Activated CD4-positive, alpha-beta T cell treated with anti-CD3 and anti-CD28 coated beads, Interleukin-2, amount 50 U/mL, for 16 hours (primary cell): ENCODE measurements at places on chromosomes 5 and 9.

- DNase-seq, result peak; percentile 62
Observed at GRCh38 chr5:2038321-2039179, 155.8 kb upstream of the IRX4 start.

DNA sequence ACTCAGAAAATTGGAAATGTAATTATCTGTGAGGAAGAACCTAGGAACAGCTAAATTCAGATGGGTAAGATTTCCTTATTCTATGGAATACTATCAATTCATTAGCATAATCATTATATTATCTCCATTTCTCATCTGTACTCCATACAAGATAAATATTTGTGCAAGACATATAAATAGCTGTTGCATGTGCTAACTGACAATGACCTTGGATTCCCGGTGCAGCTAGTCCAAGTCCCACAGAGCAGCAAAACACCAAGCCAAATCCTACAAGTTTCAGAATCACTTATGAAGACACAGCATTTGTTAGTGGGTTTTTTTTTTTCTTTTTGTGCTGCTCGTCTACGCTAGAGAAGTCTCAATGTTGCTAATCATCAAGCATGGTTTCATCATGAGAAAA is 64.8 kb downstream of the NUDT12 start:
- no peak for DNase-seq

- no peak for DNase-seq
Observed at GRCh38 chr5:87229780-87230179, 37.9 kb upstream of the RASA1 start.

DNA sequence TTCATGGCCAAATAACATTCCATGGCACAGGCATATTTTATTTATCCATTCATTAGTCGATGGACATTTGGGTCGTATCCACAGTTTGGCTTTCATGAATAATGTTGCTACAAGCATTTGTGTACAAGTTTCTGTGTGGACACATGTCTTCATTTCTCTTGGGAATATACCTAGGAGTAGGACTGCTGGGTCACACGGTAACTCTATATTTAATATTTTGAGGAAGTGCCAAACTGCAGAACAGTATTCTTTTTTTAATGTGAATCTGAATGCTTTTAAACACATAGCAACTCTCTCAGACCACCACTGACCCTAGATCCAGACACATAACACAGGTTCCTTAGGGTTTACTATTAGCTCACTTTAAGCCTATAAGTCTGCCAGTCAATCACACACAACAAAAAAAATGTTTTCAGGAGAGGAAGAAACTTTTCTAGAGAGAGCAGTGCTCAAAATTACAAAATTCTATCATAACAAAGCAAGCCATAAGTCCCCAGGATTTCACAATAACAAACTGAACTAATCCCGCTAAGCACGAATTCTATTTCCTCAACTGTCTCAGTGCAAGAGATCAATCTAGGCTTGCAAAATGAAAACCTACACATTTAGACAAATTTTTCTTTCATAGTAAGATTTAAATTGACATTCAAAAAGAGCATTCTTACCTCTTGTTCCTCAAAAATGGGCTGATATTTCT is 41.8 kb upstream of the GABBR2 start:
- DNase-seq, result no peak

DNA sequence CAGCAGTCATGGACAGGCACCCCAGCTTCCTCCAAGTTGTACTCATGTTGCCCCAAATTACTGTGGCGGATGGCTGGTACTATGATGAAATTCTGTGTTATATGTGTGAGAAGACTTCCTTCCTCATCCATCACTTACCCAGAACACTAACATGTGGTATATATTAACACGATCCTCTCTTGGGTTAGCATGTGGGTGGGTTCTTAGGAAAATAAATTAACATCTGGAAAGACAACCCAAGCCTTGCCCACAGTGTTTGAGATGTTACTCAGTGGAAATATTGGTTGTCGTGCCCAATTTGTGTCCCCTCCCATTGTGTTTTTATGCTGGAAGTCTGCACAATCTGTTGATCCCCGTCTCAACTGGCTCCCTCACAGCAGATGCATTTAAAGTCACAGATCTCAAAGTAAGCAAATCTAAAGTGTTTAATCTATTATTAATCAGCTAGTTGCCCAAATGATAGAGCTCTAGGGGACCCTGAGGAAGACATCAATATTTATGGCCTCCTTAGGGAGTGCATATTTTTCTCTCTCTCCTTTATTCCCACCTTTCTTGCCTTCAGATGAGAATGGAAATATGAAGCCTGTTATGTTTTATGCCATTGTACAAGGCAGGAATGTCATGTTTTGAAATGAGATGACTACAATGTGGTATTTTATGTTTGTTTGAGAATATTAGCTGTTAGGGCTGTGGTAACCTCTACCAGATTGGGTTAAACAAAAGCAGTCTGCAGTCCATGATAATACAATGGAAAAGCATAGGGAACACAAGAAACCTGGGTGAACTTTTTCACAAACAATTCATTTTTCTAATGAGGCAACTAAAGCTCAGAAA is 93.9 kb downstream of the GRIA1 start:
- DNase-seq, result no peak

DNA sequence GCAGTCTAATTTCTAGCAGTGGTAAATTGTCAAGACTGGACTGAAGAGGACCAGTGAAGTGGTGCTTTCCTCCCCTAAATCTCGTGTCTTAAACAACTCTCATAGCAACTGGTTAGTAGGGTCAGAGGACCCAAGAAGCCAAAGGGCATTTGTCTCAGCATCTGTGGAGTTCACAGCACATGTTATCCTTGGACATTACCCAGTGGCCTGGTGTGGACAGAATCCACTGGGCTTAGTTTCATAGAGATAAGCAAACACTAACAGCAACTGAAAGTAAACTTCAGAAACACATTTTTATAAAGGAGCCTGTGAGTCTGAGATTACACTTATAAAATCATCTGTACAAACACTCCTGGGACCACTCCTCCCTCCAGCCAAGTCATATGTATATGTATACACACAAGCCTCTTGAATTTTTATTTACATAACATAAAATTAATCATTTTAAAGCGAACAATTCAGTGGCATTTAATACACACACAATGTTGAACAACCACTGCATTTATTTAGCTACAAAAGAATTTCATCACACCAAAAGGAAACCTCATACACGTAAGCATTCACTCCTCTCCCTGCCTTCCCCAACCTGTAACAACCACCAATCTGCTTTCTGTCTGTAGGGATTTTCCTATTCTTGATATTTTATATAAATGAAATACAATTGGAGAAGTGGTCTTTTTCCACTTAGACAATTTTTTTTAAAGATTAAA is 457.8 kb downstream of the RASEF start:
- no peak for DNase-seq

DNA sequence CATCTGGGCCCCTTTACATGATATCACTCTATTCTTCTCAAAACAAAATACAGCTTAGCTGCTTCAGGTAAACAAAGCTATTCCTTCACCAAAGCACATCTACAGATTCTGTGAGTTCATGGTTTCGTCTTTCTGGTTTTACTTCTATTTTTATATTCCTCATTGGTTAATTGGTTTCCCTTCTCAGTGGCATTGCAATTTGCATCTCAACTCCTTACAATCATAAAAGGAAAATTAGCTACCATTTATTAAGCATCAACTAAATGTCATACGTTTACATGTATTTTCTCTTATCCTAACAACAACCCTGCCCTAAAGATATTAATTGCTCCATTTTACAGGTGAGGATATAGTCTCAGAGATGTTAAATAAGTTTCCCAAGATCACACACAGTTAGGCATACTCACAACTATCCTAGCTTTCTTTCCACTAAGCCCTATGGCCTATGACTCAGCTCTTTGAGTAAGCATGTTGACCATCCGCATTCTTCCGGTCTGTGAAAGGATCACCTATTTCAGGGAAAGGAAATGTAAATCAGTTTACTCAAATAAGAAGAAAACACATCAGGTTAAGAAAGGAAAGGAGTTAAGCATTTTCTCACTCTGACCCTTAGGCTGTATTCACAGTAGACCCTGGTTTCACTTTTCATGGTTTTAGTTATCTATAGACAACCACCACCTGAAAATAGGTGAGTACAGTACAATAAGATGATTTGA is 146.1 kb downstream of the CAAP1 start:
- no peak for DNase-seq

DNA sequence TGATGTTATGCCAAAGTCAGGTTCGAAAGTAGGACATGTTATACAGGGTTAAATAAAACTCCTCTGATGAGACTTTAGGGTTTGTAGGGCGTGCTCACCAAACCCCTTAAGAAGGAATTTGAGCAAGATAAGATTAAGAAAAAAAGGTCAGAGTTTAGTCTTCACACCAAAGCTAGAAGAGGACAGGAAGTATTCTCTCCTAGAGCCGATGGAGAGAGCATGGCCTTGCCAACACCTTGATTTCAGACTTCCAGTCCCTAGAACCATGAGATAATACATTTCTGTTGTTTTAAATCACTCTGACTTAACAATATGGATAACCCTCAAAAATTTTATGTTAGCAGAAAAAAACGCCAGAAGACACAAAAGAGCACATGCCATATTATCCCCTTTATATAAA is 16.3 kb upstream of the PLCXD3 start:
- no peak for DNase-seq

DNA sequence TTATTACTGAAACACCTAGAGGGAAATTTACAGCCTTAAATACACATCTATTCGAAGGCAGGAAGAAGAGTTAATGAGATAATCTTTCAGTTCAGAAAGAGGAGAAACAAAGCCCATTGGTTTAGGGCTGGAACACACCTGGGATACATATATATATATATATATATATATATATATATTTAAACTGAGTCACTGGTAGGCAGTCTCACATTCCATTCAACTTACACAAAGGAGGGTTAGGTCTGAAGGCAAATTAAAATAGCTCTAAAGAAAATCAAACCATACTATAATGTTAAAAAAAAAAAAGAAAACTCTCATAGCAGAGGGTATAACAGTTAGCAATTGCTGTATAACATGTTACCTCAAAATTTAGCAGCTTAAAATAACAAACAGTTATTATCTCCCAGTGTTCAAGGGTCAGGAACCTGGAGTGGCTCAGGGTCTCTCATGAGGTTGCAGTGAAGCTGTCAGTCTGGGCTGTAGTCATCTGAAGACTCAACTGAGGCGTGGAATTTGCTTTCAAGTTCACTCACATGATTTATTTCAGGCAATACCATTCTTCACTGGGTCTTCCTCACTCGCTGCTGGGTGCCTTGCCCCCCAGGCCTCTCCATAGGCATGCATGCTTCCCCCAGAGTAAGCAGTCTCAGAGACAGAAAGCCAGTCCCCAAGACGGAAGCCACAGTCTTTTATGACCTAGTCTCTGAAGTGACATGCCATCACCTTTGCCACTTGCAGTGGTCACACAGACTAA is 332.8 kb downstream of the NSG2 start:
- DNase-seq, result no peak

GRCh38 chr9:123420592-123421111 is 64.7 kb downstream of the CRB2 start:
- no peak for DNase-seq

DNA sequence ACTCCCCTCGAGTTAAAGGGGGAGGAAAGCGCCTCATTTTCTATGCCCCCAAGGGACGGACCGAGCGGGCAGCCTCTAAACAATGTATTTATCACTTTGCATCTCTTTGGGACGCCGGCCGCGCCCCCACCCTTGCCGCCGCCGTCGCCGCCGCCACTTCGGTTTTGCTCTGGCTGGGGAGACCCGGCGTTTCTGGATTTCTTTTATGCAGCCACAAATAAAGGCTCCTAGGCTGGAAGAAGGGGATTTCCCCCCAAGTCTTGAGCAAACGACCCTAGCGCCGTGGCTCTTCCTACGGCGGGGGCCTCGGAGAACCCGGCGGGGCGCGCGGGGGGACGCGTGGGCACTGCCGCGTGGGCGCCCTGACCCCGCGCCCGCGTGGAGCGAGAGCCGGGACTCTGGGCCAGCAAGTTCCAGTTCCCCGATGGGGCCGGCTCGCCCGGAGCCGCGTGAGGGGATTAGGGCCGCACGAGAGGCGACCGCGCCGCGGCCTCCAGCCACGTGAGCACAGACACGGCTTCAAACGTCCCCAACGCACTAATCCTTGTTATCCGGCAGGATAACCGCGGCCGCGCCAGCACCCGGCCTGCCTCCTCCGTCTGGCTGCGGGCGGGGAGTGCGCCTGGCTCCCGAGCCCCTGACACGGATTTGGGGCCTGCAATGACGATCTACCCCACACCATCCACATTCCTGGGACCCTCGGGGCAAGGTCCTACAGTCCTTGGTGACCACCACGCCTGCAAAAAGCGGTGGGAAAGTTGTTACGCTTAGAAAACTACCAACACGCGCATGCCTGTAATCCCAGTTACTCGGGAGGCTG is 7.9 kb upstream of the NEUROG1 start:
- no peak for DNase-seq

- DNase-seq, result no peak
Observed at GRCh38 chr9:113648586-113648985, 185.1 kb downstream of the RGS3 start.

DNA sequence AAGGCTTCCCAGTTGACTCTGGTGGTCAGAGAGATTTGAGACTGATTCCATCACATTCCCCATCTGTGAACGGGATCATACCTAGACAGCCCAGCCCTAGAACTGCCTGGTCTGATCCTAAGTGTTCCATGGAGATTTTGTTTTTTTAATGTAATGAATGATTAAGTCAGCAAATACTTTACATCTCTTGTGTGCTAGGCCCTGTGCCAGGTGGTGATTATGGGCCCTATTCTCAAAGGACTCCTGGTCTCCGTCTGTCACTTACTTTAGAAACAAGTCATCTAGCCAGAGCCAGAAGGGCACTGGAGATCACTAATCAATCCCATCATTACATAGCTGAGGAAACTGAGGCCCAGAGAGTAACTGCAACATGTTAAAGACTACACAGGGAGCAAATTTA is 1.1 kb upstream of the GPX3 start:
- no peak for DNase-seq

- no peak for DNase-seq
Observed at GRCh38 chr5:109630093-109630492, 59.6 kb upstream of the MAN2A1 start.

- no peak for DNase-seq
Observed at GRCh38 chr9:69322256-69322655, 2.8 kb upstream of the ENTREP1 start.

DNA sequence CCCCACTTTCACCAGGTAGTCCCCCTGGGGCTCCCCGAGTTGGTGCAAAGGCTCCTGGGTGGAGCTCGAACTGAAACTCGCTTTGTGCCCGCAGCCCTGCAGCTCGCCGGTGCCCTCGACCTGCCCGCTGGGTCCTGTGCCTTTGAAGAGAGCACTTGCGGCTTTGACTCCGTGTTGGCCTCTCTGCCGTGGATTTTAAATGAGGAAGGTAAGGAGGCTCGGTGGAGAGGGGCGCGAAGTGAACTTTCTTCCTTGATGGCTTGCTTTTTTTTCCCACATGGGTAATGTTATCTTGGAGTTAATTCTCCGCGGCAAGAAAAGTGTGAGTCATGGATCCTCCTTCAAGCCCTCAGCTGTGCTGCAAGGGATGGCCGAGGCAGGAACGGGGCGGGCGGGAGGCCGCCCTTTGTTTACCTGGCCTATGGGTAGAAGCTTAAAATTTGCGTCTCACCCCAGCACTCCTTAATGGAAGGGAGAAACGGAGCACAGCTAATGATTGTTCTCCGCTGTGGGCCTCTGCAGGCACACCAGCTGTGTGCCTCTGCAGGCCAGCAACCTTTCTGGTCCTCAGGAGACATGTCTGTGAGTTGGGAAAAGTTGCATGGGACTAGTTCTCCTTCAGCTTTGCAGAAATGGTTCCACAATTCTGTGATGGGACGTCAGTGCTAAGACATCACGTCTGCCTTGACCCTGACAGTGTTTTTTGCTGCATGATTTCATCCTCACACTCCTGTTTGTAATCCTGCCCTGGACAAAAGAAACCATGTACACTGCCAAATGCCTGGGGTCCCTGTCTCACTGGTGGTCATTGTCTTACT is 1.1 kb downstream of the MAMDC2 start:
- no peak for DNase-seq
